ENCODE measurements at places on chromosomes 2 and 18.

DNA sequence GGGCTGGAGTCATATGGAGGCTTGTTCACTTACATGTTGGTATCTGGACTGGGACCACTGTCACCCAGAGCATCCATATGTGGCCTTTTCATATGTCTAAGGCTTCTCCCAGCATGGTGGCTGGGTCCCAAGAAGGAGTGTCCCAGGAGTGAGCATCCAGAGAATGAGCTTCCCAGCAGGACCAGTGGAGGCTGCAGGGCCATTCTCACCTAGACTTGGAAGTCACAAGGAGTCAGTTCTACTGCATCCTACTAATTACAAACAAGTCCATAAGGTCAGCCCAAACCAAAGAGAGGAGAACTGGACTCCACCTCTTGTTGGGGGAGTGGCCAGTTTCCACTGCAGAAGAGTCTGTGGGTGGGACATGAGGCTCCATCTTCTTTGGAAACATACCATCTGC lies 5.1 kb upstream of the TEX51 start:
- DNase-seq, result no peak

GRCh38 chr2:177348733-177349693 lies 43.6 kb upstream of the AGPS start:
- DNase-seq, result no peak

DNA sequence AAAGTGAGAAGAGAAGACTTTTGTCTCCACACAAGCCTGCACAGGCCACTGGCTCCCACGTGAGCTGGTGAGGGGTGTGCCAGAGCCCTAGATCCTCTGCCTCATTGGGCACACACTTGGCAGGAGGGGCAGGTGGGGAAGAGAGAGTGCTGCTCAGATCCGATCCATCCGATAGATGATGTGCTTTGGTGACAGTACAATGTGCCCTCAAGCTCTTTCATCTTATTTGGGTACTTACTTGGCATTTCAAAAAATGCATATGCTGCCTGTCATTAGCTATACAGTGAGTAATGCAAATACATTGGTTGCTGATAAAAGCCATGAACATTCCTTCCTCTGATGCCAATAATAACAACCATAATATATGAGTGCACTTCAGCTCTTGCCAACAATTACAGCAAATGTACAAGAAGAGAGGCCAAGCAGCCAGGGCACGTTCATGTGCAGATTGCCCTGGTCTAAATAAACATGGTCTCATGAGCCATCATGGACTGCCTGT lies 255.3 kb downstream of the VAPA start:
- DNase-seq, result no peak

DNA sequence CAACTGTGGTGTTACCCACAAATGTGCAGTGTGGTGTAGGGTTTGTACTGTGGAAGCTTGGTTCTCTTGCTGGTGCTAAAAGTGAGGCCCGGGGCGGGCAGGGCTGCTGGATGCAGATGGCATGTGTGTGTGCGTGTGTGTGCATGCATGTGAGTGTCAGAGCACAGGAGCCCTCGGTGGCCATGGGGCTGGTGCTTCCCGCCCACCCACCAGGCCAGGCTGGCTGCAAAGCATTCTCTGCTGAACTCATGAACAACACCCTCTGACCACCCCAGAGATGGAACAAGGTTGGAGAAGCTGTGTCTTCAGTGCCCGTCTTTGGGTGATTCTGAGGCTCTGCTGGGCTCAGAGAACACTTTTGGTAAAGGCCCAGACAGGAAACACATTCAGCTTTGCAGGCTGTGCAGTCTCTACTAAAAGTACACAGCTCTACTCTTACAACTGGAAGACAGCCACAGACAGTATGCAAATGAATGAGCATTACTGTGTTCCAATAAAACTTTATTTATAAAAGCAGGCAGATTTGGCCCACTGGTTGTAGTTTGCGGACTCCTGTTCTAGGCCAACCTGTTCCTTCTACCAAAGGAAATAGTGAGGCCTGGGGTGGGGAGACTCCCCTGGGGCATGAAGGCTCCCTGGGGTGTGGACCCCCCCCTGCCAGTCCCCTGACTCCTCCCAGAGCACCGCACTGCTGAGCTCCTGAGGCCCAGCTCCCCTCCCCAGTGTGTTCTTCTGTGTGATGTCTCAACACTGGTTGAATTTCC lies 225.3 kb upstream of the HDAC4 start:
- no peak for DNase-seq

- no peak for DNase-seq
Observed at GRCh38 chr2:166380615-166381014, 4.9 kb upstream of the SCN9A start.

DNA sequence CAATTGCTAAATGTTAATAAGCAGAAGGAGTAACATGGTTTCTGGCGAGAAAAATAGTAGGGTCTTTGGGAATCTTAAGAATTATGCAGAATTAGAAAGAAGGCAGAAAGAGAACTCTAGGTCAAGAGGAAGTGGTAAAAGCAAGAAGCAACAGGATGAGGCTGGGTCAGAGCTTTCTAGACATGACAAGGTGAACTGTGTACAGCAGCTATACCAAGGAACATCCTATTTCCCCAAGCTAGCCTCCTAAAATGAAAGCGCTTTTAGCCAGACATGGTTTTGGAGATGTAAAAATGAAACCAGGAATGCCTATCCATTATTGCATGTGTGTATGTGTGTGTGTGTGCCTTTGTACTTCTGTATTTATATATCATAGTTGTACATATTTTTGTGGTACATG lies 42.3 kb upstream of the STAT1 start:
- DNase-seq, result no peak

DNA sequence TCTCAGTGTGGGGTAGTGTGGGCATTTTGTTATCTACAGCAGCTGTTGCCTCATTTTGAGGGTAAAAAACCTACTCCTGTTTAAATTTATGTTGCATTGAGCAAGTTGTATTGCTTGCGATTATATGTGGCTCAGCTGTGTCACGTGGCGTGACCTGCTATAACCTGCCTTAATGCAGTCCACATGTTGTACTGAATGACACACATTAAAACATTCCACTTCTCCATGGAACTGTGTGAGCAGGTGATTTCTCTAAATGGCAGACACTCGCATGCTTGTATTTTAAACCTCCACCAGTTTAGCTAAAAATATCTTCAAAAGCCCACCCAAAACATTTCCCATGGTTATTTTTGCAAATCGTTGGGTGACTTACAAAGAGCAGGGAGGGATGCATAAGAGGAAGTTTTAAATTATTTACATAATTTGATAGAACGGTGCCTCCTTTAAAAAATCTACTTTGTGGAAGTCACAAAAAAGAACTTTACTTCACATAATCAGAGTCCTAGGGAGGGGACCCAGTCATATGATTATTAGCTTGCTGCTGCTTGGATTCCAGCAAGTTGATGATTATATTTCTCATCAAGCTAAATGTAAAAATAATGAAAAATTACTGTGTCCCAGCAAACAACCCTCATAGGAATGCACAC lies 163.3 kb upstream of the ZEB2 start:
- DNase-seq, result no peak

DNA sequence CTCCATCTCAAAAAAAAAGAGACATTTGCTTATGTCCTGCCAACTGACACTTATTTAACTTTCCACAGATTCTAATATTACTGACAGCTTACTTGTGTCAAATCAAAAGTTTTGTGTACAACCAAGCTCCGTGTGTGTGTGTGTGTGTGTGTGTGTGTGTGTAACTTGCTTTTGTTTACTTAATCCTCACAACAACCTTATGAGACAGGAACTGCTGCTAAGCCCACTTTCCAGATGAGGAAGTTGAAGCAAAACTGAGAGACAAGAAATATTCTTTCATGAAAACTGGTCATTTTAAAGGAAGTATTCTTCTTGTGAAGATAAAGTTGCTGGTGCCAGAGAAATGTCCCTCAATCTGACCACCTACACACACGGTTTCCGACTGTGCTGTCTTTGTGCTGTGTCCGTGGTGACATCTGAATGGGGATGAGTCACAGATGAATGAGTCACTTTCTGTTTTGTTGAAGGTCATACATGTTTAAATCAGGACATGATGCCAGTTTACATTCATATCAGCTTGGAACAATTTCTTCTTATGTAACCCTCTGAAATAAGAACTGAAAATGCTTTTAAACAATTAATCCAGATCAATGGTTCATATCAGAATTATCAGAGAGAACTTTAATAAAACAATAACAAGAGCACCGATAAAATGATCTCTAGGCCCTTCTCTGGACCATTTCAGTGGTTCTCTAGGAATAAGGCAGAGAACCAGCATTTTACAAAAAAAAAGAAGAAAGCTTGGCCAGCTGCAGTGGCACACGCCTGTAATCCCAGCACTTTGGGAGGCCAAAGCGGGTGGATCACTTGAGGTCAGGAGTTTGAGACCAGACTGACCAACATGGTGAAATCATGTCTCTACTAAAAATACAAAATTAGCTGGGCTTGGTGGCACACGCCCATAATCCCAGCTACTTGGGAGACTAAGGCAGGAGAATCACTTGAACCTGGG lies 95.5 kb downstream of the THNSL2 start:
- DNase-seq, result no peak

DNA sequence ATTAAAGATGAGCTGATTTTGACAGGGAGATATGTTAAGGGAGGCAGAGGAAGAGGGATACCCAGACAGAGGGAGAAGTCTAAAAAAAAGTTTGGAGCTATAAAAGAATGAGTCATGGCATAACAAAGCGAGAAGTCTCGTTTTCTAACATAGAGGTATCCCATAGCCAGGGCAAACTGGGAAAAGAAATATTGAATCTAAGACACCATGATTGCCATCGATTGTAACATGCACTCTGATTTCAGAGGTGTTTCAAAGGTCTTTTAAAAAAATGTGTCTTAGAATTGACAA lies 110.7 kb downstream of the MDH1 start:
- no peak for DNase-seq
